ENCODE measurements at places on chromosomes 12 and 14.

GRCh38 chr12:108017472-108018057 lies 111.5 kb upstream of the WSCD2 start:
- DNase-seq = no peak

- DNase-seq = no peak
Observed at GRCh38 chr12:77433799-77434198, 368.4 kb upstream of the E2F7 start.

GRCh38 chr14:102594514-102595175 lies 2.2 kb downstream of the RCOR1 start:
- no peak for DNase-seq

DNA sequence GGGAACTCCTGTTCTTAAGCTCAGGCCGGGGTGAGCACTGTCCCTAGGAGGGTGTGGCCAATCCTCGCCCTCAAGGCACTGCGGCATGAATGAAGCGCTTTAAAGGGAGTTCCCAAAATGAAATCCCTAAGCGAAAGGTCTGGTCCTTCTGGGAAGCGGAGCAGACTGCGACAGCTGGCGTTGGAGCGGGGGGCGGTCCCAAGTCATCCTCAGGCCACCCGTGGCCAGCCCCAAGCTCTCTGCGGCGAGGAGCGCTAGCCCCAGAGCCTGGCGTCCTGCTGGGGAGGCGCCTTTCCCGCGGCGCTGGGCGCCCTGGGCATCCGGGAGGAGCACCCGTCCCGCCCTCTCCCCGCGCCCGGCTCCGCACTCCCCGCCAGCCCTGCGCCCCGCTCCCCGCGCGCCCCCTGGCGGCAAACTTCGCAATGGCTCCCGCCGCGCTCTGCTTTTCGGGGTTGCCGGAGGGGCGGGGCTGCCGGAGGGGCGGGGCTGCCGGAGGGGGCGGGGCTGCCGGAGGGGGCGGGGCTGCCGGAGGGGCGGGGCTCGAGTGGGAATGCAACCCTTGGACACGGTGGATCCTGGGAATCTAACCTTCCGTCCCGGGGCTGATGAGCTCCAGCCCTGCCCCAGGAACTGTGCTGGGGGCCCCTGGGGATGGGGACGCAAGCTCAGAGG lies 25.4 kb downstream of the ZBTB42 start:
- peak; percentile 85 for DNase-seq

DNA sequence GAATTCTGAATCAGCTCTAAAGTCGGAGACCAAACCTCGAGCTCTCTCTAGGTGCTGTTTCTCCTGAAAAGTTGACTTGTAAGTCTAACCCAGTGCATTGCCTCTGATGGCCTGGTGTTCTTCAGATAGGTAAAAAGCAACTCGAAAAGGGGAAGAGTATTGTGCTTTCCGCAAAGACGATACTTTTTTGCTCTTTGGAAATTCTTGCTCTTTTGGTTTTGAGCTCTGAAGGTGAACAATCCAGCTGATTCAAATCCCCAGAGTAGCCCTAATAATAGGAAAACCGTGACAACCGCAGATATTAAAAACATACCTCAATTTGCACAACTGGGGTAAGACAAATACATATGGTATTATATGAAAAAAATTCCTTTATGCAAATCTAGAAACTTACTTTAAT lies 447.4 kb downstream of the RAD51B start:
- DNase-seq = no peak

DNA sequence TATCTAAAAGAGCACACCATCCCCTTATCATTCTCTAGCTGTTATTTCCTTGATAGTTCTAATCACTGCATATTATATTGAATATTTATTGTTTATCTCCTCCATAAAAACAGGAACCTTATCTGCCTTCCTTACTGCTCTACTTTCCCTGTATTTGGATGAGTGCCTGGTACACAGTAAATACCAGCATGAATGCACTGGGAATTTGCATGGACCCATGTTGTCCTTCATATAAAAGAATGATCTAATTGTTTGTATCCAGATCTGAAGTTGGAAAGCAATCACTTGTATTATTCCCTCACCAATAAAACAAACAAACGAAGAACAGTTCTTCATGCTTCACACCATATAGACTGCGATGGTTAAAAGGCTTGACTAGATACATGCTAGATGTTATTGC lies 15.3 kb upstream of the CNOT2 start:
- DNase-seq = no peak

GRCh38 chr14:69059658-69060623 lies 80.8 kb upstream of the ACTN1 start:
- no peak for DNase-seq

DNA sequence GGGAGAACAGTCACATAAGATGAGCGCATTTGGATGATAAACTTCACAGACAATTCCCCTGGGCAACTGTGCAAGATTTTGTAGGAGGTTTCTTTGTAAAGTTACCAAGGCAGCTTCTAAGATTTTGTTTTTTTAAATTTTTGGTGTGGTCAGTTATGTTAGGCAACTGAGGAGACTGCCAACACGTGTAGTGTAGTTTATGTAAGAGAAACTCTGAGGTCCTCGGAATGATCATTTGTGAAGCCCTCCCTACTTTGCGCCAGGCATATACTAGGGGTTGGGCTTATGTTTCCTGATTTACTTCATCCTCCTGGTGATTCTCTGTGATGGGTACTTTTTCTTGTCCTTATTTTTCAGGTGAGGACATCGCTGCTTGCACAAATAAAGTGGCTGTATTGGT lies 433.6 kb downstream of the TMEM132D start:
- DNase-seq = no peak

- DNase-seq = no peak
Observed at GRCh38 chr12:32183650-32184049, 77.0 kb downstream of the BICD1 start.

GRCh38 chr12:59149995-59150642 lies 229.8 kb upstream of the LRIG3 start:
- no peak for DNase-seq

DNA sequence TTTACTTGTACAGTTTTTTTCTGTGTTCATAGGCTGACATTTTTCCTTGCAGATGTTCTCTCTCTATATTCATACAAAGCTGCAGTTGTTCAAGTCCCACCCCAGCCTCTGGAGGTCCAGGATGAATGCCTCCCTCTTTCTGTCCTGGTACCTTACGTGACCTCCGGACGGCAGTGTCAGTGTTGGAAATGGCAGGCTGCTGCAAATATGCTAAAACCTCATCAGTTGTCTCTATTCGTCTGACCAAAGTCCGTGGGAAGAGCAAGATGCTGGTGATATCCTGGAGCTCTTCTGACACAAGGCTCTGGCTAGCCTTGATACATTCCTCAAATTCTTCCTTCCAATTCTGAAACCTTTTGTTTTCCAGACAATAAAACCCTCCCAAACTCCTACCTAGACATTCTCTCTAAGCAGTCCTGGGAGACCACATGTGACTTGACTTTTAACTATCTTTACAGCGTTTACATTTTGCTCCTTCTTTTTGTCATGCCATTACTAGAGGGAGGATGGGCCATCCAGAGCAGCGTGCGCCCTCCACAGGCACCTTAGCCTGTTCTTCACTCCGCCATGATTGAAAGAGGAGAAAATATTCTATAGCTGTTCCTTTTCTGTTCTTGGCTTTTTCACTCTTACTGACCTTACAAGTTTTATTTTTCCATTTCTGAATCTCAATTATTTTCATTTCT lies 143.6 kb downstream of the RGS6 start:
- no peak for DNase-seq

GRCh38 chr12:80056232-80056631 lies 43.1 kb upstream of the OTOGL start:
- no peak for DNase-seq

- no peak for DNase-seq
Observed at GRCh38 chr14:22509036-22509709, 79.9 kb downstream of the DAD1 start.

GRCh38 chr14:23939607-23940326 lies 13.8 kb upstream of the DHRS4 start:
- DNase-seq = no peak

DNA sequence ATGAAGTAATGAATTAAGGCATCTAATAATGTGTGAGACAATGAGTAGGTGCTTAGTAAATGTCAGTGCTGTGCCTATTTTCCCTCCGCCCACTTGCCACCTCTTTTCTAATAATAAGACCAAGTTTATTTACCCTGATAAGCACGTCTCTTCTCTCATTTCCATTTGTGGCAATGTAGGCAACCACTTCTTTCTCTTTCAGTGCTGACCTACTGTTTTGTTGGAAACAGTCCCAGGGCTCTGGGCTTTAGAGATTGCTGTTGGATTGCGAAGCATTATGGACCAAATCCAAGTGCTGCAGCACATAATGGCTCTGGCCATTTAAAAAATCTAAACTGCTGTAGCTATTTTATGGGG lies 141.3 kb upstream of the PLEKHG7 start:
- DNase-seq = no peak

- no peak for DNase-seq
Observed at GRCh38 chr12:43816168-43816567, 10.1 kb upstream of the TWF1 start.

DNA sequence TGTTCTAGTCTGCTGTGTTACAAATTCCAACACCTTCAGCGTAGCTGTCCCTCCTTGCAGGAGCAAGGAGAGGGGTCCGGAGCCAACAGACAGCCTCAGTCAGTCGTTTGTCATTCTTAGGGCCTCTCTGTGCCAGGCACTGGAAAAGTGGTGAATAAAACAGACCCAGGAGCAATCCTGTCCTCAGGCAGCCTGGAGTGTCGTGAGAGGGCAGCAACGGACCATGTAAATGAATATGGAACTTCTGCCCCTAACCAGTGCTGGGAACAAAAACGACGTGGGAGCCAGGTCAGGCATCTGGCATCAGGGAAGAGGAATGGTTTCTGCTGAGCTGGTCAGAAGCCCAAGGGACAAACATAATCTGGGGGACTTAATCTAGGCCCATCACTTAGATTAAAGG lies 64.8 kb upstream of the PSMC1 start:
- DNase-seq = no peak

- no peak for DNase-seq
Observed at GRCh38 chr12:6460751-6461371, 9.0 kb downstream of the TAPBPL start.

- no peak for DNase-seq
Observed at GRCh38 chr14:73741386-73741875, 27.2 kb upstream of the PNMA1 start.

- no peak for DNase-seq
Observed at GRCh38 chr12:73266206-73266605, 994.0 kb downstream of the TRHDE start.

DNA sequence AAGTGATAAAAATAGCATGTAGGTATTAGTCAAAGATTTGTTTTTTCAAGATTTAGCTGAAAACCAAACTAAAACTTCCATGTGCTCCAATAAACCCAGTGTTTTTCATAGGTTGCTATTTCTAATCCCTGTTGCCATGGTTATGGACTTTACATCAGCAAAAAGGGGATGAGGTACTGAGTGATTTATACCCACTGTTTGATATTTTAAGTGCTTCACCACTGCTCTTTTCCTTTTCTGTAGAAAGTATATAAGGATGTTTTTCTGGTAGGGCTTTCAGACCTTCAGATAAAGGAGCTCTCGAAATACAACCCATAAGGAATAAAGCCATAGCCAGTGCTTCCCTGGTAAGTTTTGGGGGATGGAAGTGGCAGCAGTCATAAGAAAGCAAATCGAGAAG lies at the start of gene OTOGL:
TSS of gene OTOGL (plus strand) at position 279 of the 400 bp plus-strand sequence. CDS start 109,895 bp downstream, outside the sequence.
- no peak for DNase-seq

GRCh38 chr14:60087668-60088067 lies 4.1 kb upstream of the PCNX4 start:
- no peak for DNase-seq

GRCh38 chr14:25411781-25412757 lies 362.1 kb upstream of the STXBP6 start:
- DNase-seq = peak; percentile 12

DNA sequence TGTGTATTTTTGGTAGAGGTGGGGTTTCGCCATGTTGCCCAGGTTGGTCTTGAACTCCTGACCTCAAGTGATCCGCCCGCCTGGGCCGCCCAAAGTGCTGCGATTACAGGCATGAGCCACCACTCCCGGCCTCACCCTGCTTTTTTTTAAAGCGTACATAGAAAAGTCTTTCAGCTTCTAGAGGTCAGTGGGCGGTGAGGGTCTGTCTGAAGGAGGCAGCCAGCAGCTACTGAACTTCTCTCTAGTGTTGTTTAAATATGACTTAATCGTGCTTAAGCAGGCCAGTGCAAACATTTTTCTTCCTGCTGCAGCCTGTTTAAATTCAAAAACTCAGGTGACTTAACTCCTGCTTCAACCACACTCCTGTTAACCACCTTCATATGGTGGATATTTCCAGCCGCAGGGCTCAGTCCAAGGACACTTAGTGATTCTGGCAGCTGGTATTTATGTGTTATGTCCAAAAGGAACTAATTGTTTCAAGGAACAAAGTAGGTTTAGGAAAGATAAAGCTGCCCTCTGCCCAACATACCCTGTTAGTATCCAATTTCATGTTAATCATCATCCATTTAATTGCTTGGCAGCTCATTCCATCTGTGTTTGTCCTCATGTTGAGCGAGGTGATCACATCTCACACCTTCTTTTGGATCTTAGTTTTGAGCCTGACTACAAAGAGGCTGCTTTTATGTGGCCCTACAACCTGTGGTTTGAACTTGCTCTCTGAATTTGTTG lies 2.0 kb downstream of the PRKAB1 start:
- no peak for DNase-seq

DNA sequence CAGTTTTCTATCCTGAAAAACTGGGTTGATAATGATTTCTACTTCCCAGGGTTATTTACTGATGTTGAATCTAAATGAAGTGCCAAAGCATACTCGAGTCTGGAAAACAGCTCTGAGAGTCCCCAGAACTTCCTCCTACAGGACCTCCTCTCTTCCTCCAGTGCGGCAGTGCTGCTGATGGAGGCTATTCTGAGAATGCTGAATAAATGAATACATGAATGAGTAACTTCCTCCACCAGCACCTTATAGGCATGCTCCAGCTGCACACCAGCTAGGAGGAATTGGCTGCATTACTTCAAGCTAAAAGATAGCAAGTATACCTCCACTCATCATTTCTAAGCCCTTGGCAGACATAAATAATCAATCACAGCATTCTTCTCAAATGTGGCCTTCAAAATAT lies 448.8 kb upstream of the CCDC196 start:
- DNase-seq = no peak

DNA sequence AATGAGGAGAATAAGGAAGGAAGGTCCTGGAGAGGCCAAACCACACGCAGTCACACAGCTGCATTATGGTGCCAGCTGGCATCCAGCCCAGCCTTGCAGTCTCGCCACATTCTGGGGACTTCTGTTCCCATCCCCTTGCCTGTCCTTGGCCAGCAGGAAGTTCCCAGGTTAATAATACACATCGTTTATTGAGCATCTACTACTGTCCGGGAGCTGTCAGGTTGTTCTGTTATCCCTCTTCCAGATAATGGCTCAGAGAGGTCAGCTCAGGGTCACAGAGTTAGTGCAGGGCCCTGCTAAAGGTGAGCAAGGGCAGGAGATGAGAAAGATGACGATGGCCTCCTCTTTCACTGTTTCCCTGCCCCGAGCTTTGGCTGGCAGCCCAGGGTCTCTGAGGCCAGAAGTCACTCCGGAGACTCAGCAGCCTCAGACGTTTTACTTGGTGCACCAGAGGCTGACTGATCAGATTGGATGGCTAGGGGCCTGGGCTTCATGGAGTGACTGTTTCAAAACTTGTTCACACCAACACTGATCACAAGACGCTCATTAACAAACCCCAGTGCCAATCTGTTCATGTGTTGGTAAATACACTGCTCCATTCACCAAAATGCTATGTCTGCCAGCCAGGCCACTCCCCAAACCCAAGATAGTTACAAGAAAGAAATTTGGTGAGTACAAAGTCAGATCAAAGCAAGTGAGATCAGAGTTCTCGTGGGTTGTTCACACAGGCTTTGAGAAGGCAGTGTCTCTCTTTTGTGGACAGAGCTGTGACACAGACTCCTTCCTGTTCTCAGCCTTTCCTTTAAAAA lies 79.2 kb downstream of the B4GALNT3 start:
- peak; percentile 46 for DNase-seq

All from C1 segment of cervical spinal cord (tissue), 14 donors.